ENCODE measurements at places on chromosomes 12 and 14. TPM values are rescaled to one million over a fixed set of nuclear protein-coding genes. Genes with fewer than 3 reads are reported as not detected.
A peak's percentile ranks its signal among the peaks of the same experiment; 100 is the strongest.

GRCh38 chr12:26737487-26738030 lies 95.4 kb downstream of the ITPR2 start:
- H3K27me3 ChIP-seq = no peaks in the 10 kb centered on the region
- DNase-seq = no peak
- H3K27ac ChIP-seq = no peak overlapping the region
- no peaks in the 10 kb centered on the region for H3K4me1 ChIP-seq
- H3K4me3 ChIP-seq = no peak overlapping the region

GRCh38 chr14:79179985-79180384 lies 1009.8 kb downstream of the NRXN3 start:
- no peaks in the 10 kb centered on the region for H3K36me3 ChIP-seq
- H3K27me3 ChIP-seq = no peaks in the 10 kb centered on the region
- H3K4me1 ChIP-seq = no peaks in the 10 kb centered on the region
- no peak for DNase-seq
- no peak overlapping the region for H3K27ac ChIP-seq

DNA sequence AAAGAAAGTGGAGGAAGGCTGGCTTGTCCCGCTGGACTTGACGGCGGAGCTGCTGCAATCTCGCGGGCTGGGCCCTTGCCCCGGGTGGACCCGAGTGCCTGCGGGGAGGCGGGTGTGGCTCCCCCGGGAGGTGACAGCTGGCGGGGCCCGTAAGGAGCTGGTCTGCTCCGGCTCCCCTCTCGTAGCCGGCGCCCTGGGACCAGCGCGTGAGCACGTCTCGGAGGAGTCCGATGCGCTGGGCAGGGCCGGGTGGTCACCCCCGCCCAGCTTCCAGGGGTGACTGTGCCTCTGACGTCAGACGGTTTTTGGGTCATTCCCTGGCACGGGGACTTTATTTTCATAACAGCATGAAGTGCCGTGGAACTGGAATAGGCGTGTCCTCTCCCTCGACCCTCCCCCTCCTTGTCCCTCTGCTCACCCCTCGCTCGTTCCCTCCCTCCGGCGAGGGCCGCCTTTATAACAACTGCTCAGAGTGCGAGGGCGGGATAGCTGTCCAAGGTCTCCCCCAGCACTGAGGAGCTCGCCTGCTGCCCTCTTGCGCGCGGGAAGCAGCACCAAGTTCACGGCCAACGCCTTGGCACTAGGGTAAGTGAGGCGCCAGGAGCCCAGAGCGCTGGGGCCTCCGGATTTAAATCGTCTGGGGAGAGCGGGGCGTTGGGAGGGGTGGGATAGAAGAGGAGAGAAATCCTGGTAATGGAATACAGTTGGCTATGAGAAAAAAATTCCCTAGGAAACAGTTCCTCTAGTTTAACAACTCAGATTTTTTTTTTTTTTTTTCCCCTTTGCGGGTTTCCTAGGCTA lies at the start of gene GPRC5A:
Gene GPRC5A, plus strand, starts transcription at position 483 of the 801 bp plus-strand sequence. CDS start 16,688 bp downstream, outside the sequence.
- H3K36me3 ChIP-seq = no peaks in the 10 kb centered on the region
- peak; percentile 98 for DNase-seq
- no peaks in the 10 kb centered on the region for H3K27me3 ChIP-seq
- peak within 1 kb of the TSS; percentile 75 for H3K4me3 ChIP-seq
- peak within 1 kb of the TSS; percentile 88 for H3K27ac ChIP-seq

GRCh38 chr14:103372552-103373304 lies 12.5 kb upstream of the MARK3 start:
- H3K27me3 ChIP-seq = no peaks in the 10 kb centered on the region
- H3K4me3 ChIP-seq = peak overlapping the region; percentile 9
- H3K27ac ChIP-seq = peak overlapping the region; percentile 77
- H3K4me1 ChIP-seq = peaks cover 15% of the 10 kb centered on the region
- DNase-seq = peak; percentile 99

DNA sequence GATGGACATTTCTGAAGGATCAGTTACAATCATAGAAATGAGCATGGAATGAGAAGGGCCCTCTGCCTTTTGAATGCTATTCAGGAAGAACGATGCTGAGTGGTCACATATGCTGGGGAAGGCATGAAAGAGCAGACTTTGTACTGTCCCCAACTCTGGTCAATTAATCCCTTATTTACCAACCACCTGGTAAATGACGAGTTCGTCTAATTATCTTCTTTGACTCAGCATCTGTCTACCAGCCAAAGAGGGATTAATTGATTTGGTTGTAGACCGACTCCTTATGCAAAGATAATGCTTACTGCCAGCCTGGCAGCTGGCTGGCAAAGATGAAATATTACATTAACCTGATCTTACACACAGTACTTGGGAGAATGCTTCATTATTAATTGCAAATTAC lies 152.2 kb downstream of the CHST11 start:
- DNase-seq = no peak
- H3K27me3 ChIP-seq = no peaks in the 10 kb centered on the region
- no peaks in the 10 kb centered on the region for H3K36me3 ChIP-seq
- peaks cover 24% of the 10 kb centered on the region for H3K4me1 ChIP-seq
- H3K27ac ChIP-seq = no peak overlapping the region
- H3K4me3 ChIP-seq = no peak overlapping the region

DNA sequence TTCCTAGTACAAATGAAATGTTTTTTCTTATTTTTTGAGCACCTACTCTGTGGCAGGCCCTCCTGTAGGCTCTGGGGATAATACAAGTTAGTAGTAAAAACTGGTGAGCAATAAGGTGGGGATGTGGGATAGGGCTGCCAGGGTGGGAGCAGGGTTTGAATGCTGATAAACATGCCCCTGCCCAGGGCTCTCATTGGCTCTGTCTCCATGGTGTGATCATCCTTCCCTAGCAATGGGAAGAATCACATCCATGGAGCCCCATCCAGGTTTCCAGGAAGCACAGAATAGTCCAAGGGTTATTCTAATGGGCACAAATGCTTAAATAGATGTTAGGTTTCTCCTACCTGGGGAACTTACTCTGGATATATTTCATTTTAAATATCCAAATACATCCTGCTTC lies 45.5 kb downstream of the GIT2 start:
- peaks cover 38% of the 10 kb centered on the region for H3K36me3 ChIP-seq
- H3K27ac ChIP-seq = peak overlapping the region; percentile 81
- no peaks in the 10 kb centered on the region for H3K27me3 ChIP-seq
- peaks cover 65% of the 10 kb centered on the region for H3K4me1 ChIP-seq
- no peak for DNase-seq

- no peak overlapping the region for H3K27ac ChIP-seq
- H3K27me3 ChIP-seq = no peaks in the 10 kb centered on the region
- 0 out of 2 replicates have a peak, but pooled peaks cover 4% of the 10 kb centered on the region for H3K4me1 ChIP-seq
- peak; percentile 7 for DNase-seq
- no peak overlapping the region for H3K4me3 ChIP-seq
These were observed 38.1 kb upstream of the NPAS3 start for GRCh38 chr14:32900547-32900946.

DNA sequence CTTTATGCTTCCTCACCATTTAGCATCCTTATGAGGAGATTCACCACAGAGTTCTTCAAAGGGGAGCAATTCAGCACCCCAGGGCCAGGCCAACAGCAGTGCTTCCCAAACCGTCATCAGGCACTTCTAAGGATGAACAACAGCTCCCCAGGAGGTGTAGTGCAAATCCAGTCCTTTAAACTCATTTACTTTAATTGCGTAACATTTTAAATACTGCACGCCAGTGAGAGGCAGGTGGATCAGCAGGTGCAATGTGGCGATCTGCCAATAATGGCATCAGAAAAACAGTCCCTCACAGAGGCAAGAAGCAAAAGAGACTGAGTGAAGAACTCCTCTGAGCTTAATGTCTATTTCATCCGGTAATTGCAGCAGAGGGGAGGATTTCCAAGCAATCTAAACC lies 770.9 kb upstream of the FOXG1 start:
- DNase-seq = no peak
- H3K36me3 ChIP-seq = no peaks in the 10 kb centered on the region
- H3K27me3 ChIP-seq = no peaks in the 10 kb centered on the region
- no peak overlapping the region for H3K4me3 ChIP-seq
- no peaks in the 10 kb centered on the region for H3K4me1 ChIP-seq

- peak; percentile 55 for DNase-seq
- H3K27ac ChIP-seq = no peak overlapping the region
- no peaks in the 10 kb centered on the region for H3K36me3 ChIP-seq
- no peaks in the 10 kb centered on the region for H3K27me3 ChIP-seq
- no peak overlapping the region for H3K4me3 ChIP-seq
These were observed 1176.7 kb upstream of the SEL1L start for GRCh38 chr14:82710267-82710841.

DNA sequence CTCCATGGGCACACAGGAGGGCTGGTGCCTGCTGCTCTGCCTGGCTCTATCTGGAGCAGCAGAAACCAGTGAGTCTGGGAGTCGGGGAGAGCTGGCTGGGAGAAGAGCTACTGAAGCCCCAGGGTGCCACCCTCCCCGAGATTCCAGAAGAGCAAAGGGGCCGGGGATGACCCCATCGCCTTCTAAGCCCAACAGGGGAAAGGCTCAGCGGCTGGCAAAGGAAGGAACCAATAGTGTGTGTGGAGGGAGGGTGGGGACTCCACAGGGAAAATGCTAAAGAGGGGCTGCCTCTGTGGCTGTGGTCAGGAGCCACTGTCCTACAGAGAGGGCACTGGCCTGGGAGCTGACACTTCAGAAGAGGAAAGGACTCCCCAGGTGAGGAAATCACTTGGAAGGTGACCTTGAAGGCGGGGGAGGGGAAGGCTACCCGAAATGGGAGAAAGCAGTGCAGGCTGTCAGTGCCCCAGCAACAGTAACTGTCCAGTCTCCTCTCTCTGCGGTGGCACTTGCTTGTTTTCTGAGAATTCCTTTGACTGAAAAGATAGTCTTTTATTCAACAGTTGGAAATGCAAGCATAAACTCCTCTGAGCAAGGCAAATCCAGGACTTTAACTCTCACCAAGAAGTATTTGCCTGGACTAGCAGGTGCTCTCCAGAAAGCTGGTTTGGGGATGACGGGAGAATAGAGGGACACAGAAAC lies 552 bp downstream of the TAPBPL start:
- H3K4me1 ChIP-seq = peaks cover 13% of the 10 kb centered on the region
- H3K27ac ChIP-seq = peak overlapping the region; percentile 79
- no peaks in the 10 kb centered on the region for H3K27me3 ChIP-seq
- H3K36me3 ChIP-seq = no peaks in the 10 kb centered on the region

GRCh38 chr14:48350971-48351370 lies 675.6 kb upstream of the MDGA2 start:
- H3K27ac ChIP-seq = no peak overlapping the region
- H3K4me3 ChIP-seq = no peak overlapping the region
- no peaks in the 10 kb centered on the region for H3K27me3 ChIP-seq
- no peaks in the 10 kb centered on the region for H3K36me3 ChIP-seq

DNA sequence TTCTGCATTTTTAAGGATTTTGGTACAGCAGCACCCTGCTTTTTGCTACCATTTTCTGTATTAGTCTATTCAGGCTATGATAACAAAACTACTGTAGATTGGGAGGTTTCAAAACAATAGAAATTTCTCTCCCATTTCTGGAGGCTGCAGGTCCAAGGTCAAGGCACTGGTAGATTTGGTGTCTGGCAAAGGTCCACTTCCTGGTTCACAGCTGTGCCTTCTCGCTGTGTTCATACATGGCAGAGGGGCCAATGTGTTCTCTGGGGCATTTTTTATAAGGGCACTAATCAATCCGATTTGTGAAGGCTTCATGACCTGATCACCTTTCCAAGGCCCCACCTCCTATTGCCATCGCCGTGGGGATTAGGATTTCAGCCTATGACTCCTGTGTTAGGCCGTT lies 268.1 kb upstream of the RTL1 start:
- DNase-seq = no peak
- no peaks in the 10 kb centered on the region for H3K36me3 ChIP-seq
- no peaks in the 10 kb centered on the region for H3K4me1 ChIP-seq

GRCh38 chr14:36974985-36975384 lies 197.4 kb downstream of the SLC25A21 start:
- H3K27ac ChIP-seq = no peak overlapping the region
- no peak overlapping the region for H3K4me3 ChIP-seq
- H3K36me3 ChIP-seq = no peaks in the 10 kb centered on the region
- peaks cover 31% of the 10 kb centered on the region for H3K4me1 ChIP-seq

- DNase-seq = peak; percentile 79
- no peaks in the 10 kb centered on the region for H3K36me3 ChIP-seq
- H3K27me3 ChIP-seq = peaks cover 17% of the 10 kb centered on the region
- no peak overlapping the region for H3K4me3 ChIP-seq
- peaks cover 5% of the 10 kb centered on the region for H3K4me1 ChIP-seq
- no peak overlapping the region for H3K27ac ChIP-seq
These were observed 9.0 kb downstream of the TPH2 start for GRCh38 chr12:71947645-71948105.

DNA sequence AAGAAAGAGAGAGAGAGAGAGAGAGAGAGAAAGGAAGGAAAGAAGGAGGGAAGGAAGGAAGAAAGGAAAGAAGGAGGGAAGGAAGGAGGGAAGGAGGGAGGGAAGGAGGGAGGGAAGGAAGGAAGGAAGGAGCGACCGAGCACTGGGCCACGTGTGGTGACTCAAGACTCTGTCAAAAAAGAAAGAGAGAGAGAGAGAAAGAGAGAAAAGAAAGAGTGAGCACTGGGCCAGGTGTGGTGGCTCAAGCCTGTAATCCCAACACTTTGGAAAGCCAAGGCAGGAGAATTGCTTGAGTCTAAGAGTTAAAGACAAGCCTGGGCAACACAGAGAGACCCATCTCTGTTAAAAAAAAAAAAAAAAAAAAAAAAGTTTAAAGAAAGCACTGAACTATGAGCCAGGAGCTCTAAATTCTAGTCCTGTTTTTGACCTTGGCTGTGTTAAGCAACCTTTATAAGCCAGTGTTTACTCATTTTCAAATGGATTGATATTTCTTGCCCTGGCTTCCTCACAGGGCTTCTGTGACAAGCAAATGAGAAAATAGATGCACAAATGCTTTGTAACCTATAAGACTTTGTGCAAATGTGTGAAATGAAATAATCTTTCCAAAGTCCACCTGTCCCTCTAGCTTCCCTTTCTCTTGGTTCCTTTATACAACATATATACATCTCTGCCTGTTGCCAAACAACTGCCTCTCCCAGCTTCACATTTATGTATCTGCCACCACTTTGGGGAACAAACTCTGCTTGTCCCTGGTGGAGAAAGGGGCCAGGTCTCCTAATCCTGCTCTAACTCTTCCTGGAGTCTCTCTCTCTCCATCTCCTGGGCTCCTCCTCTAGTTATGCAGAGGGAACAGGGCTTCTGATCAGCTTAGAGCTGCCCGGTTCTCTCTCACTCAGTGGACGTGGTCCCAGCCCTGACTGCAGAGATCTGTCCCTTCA lies 16.1 kb upstream of the PLEKHG6 start:
- H3K27ac ChIP-seq = peak overlapping the region; percentile 41
- H3K27me3 ChIP-seq = no peaks in the 10 kb centered on the region
- H3K36me3 ChIP-seq = no peaks in the 10 kb centered on the region
- H3K4me1 ChIP-seq = peaks cover 30% of the 10 kb centered on the region
- peak; percentile 38 for DNase-seq

The CFAP54 gene
- 1.2 TPM for polyA plus RNA-seq

The TMTC1 gene
- 6.1 TPM for polyA plus RNA-seq

The ACIN1 gene
- 28.8 TPM for polyA plus RNA-seq

The RDH5 gene
- 17.6 TPM for polyA plus RNA-seq

The KRT83 gene
- polyA plus RNA-seq = not detected

The RNF212B gene
- not detected for polyA plus RNA-seq

The SLC25A29 gene
- polyA plus RNA-seq = 5.5 TPM

The PRIMA1 gene
- polyA plus RNA-seq = not detected

Data from GM23248 (cell line).